ENCODE measurements at places on chromosomes 6 and 20.

DNA sequence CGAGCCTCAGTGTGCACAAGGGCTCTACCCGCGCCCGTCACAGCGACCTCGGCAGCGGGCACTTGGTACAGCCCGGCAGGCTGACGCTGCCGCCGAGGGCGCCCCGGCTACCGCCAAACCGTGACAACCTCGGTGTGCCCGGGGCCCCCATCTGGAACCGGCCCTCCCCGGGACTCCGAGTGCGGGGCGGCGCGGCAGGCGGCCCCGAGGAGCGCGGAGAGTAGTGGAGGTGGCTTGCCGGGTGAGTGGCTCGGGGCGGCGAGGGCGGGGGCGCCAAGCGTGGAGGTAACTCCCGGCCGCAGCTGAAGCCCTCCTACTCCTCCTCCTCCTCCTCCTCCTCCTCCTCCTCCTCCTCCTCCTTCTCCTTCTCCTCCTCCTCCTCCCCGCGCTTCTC lies at the start of gene ISM1:
ISM1 (plus strand) TSS at position 371 of the 394 bp plus-strand sequence. CDS start 503 bp downstream, outside the sequence.
- no peak for DNase-seq

DNA sequence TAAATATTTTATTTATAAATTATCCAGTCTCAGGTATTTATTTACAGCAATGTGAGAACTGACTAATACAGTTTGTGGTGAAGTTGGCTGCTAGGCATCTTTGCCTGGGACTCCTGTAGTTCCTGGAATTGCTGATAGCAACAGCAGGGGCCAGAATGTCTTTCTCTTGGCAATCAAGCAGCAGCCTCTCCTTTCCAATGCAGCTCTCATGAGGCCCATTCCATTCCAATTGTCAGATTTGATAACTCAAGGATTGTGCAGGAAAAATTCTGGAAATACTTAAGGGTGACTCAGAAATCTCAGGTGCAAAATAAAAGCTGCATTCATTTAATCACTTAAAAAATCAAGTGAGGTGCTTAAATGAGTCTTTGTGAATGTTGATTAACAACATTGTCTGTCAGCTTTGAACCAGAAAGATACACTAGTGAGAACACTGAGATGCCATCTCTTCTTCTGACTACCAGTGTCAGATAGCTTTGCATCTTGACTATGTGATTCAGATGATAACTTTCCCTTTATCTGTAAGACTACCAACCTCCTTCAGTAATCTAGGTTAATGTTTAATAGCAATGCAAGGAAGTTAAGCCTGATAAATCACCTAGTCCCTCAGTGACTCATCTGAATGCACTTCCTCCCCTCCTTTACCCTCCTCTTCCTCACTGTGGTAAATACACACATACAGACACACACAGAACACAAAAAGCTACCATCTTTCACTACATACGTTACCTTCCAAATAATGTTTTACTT lies 32.1 kb upstream of the COL21A1 start:
- DNase-seq: no peak

- DNase-seq: no peak
Observed at GRCh38 chr6:40809627-40810026, 222.5 kb upstream of the LRFN2 start.

- DNase-seq: no peak
Observed at GRCh38 chr20:21826976-21827375, 121.5 kb downstream of the PAX1 start.

GRCh38 chr20:40810332-40811000 lies 121.4 kb upstream of the MAFB start:
- DNase-seq: no peak

DNA sequence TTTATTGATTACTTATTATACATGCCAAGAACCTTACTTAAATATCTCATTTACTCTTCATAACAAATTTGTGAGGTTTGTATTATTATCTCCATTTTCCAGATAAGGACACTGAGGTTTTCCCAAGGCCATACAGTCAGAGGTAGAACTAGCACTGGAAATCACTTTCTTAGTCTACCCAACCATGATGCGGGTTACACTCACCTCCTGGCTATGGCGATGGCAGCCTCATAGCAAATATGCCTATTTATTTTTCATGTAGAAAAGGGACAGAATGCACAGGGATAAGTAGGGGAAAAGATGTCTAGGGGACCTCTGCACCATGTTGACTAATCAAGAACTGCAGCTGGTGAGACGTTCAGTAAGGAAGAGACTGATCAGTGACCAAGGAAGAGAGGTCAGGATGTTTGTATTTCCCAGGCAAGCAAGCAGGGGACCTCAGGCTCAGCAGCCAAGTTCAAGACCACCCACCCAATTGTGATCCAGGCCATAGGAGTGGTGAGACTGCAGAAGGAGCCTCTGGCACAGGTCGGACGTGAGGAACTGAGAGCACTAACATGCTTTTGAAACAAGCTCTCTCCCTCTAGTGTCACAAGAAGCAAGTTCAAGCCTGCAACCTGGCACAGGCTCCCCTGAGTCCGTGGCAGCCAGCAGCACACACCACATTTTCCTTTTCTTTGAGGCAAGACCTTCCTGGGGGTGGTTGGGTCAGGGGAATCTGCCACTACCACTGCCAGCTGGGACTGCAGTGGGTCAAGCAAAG lies 97.8 kb downstream of the GMPR start:
- DNase-seq: no peak

GRCh38 chr6:3816251-3816650 lies 32.9 kb upstream of the FAM50B start:
- DNase-seq: no peak

GRCh38 chr6:170136541-170137175 lies 154.2 kb downstream of the DLL1 start:
- DNase-seq: no peak

GRCh38 chr20:23165307-23165750 lies 79.2 kb upstream of the CD93 start:
- DNase-seq: no peak

- DNase-seq: no peak
Observed at GRCh38 chr20:14342918-14343317, 5.5 kb upstream of the FLRT3 start.

GRCh38 chr20:43564993-43565757 lies 6.3 kb downstream of the SGK2 start:
- DNase-seq: no peak

DNA sequence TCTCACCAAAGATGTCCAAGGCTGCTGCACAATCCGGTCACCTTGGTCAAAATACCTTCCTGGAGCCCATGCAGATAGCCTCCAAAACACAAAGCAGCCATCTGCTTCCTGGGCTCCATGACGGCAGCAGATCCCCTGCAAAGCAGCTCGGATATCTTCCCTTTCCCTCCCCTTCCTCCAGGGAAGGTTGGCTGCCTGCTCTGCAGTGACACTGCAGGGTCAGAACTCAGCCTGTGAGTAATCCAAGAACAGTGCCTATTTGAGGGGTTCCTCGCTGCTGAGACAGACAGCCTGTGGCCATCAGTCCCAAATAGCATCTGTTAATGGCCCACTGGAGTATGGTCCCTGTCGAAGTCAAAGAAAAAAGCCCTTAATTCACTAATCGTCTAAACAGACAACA lies 270.8 kb downstream of the PREX1 start:
- DNase-seq: no peak

GRCh38 chr6:108767418-108768165 lies 80.6 kb upstream of the ARMC2 start:
- no peak for DNase-seq

DNA sequence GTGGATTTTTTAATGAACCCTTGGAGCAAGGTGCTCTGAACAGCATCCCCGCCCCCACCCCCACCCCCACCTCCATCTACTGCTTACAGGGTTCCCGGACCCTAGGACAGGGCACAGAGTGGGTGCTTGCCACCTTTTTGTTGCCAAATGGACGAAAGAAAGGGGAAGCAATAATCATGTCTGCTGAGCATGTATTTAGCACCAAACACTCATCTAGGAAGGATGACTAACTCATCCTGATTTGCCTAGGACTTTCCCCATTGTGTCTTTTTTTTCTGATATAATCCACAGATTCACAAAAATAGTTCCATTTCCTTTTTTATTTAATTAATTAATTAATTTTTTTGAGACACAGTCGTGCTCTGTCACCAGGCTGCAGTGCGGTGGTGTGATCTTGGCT lies 1.2 kb upstream of the PLTP start:
- DNase-seq: no peak

GRCh38 chr6:27214126-27214601 lies 33.3 kb upstream of the PRSS16 start:
- no peak for DNase-seq

- no peak for DNase-seq
Observed at GRCh38 chr6:75852721-75853120, 103.7 kb downstream of the MYO6 start.

- no peak for DNase-seq
Observed at GRCh38 chr20:17077030-17077429, 149.8 kb upstream of the PCSK2 start.

DNA sequence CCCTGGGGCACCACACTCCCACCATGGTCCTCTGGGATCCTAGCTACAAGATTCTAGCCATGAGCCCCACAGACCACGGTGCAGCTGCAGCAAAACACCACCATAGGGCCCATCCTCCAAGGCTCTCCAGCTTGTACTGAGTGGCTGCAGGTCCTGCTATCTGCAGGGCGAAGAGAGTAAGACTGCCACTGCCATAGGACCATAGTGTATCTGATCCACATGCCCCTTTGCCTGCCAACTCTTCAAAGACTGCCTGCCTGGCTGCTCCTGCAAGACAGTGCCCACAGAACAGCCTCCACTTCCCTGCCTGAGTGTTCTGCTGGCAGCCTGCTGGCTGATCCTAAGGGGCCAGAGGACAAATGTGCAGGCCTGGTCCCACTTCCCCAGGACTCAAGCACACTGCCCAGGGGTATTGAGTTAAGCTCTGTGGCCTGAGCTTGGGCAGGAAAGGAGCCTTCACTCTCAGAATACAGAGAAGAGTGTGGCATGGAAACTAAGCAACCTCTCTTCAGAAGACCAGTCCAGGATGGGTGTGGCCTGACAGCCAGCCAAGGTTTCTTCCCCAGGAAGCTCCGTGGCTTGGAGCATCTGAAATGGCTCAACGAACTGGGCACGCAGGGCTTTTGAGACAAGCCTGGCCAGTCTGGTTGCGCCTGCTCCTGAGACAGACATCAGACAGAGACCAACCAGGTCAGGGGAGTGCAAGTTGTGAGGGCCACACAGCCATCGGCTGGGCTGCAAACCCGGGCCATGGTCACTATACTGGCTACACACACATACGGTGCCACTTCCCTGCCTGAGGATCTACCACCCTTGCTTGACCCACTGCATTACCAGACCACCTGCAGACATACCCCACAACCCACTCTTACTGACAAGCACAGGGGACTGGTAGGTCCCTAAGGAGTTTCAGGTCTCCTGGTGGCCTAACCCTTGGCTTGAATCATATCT lies 54.5 kb downstream of the RNGTT start:
- no peak for DNase-seq

- no peak for DNase-seq
Observed at GRCh38 chr20:59404749-59405148, 104.3 kb downstream of the EDN3 start.

- no peak for DNase-seq
Observed at GRCh38 chr6:98825600-98826230, 8.7 kb upstream of the POU3F2 start.

DNA sequence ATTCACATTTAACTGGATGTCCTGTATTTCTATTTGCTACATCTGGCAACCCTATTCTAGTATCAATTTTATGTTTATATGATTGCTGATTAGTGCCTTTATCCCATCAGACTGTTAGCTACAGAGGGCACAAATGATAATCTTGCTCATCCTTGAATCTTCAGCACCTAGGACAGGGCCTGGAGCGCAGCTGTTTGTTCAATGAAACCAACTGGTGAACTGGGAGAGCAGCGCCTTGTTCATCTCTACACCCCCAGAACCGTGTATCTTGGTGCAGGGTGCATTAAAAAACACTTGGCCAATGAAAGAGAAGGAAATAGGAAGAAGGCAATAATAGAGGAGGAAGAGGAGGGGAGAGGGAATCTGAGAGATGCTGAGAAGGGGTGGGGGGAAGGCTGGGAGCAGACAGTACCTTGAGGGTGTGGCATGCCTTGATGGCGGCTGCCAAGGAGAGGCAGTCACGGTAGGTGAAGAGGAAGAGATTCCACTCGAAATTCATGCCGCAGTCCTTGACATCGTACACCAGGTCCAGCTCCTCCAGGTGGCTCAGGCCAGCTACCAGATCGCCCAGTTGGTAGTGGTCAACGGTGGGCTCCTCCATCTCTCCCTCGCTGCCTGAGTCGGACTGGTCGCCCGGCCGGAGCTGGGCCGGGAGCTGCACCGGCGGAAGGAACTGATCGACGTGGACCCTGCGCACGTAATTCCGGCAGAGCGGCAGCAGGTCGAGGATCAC lies 15.5 kb downstream of the TMEM151B start:
- DNase-seq: no peak

GRCh38 chr6:15437090-15437635 lies 191.3 kb downstream of the JARID2 start:
- DNase-seq: no peak

DNA sequence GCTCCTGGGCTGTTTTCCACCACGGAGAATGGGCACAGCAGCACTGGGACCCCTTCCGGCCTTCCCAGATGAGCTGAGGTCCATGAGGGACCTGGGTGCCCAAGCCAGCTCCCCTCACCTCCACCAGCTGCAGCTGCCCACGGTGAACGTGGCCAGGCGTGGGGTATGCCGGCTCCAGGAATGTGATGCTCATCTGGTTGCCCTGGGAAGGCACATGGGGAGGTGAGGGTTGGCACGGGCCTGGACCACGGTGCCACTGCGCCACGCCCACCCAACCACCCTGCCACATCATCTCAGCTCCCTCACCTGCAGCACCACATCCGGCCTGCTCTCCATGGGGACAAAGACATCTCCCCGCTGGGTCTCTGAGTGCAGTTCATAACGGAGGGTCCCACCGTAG lies 23.8 kb downstream of the ADRM1 start:
- DNase-seq: no peak

DNA sequence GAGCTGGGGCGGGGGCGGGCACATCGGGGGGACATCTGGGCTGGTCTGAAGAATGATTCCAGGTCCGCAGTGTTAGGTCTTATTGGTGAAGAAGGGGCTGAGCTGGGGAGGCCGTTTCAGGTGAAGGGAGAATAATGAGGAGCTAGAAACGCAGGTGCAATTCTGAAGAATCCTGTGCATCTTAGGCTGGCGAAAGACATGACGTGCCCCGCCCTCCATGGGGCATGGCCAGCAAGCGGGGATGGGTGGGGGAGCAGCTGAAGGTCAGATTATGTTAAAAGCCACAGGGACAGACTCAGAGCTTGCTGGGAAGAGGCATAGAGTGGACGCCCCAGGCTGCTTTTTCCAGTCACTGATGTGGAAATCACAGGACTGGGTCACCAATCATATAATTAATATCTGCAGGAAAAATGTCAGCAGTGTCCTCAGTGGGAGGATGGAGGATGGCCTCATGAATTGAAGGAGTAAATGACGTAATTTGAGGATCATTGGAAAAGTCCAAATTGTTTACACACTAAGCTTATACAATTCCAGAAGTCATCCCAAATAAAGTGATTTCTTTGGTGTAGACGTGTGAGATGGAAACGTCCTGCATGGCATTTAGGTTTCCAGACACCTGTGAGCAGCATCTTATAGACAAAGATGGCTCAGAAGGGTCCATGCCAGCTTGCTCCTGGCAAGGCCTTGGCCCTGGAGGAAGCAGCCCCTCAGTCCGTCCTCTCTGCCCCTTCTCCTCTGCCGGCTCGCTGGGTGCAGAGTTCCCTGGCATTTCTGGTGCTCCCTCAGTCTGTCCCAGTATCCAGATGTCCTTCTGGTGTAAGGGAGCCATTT lies 109.6 kb upstream of the FRMD1 start:
- DNase-seq: no peak
